Activated naive CD8-positive, alpha-beta T cell treated with anti-CD3 and anti-CD28 coated beads, Interleukin-2, amount 10 ng/mL, durations not matched to agents 7 days and 5 days (primary cell): ENCODE measurements at places on chromosomes 5 and 9. TPM values are rescaled to one million over a fixed set of nuclear protein-coding genes. Genes with fewer than 3 reads are reported as not detected.

Gene C9orf152
- not detected for total RNA-seq

GRCh38 chr5:159992566-159992965 is 16.4 kb upstream of the TTC1 start:
- H3K27me3 ChIP-seq = peaks cover 23% of the 10 kb centered on the region
- H3K27ac ChIP-seq = no peak overlapping the region
- no peaks in the 10 kb centered on the region for H3K36me3 ChIP-seq
- H3K4me1 ChIP-seq = peaks cover 4% of the 10 kb centered on the region
- no peak for DNase-seq

GRCh38 chr9:113042884-113043657 is 13.5 kb downstream of the ZFP37 start:
- H3K36me3 ChIP-seq = peaks cover 16% of the 10 kb centered on the region
- no peak for DNase-seq
- no peak overlapping the region for H3K4me3 ChIP-seq
- no peak overlapping the region for H3K27ac ChIP-seq
- H3K4me1 ChIP-seq = no peaks in the 10 kb centered on the region

Gene SH3RF2
- total RNA-seq = not detected
